Transverse colon (tissue), 4 donors: ENCODE measurements at places on chromosomes 5 and 9. TPM values are rescaled to one million over a fixed set of nuclear protein-coding genes. Genes with fewer than 3 reads are reported as not detected.

Gene DELE1
- total RNA-seq, result 92.6 TPM

Gene SGTB
- total RNA-seq, result 9.2 TPM

Gene FPGS
- total RNA-seq, result 51.4 TPM

DNA sequence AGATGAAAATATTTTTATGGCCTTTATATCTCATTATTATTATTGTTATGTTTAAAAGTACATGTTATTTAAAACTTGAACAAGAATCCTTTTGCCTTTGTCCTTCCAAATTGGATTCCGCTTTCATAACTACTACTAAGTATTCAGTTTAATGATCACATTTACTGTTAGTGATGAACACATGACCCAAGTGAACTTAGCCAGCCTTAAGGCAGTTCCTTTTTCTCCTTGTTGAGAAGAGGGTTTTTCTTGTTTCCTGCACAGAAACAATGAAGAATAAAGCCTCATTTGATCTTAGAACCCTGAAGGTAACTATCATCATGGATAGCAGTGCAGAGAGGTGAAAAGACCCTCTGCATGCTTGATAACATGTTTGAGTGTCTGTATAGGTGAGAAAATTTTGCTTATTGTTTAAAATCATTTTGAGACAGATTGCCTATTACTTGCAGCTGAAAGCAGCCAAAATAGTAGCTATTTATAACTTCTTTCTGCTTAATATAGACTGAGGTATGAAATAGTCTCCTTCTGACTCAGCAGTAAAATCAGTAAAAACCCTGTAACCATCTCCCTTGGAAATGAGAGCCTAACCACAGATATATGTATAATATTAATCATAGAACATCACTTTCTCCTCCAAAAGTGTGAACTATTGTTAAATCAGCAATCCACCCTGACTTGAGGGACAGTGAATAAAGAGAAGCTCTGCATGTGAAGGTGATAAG is 266.2 kb downstream of the SPATA31D1 start:
- H3K4me1 ChIP-seq, result no peaks in the 10 kb centered on the region
- H3K27ac ChIP-seq, result no peak overlapping the region
- no peaks in the 10 kb centered on the region for H3K27me3 ChIP-seq
- H3K4me3 ChIP-seq, result no peak overlapping the region
- no peak for DNase-seq

DNA sequence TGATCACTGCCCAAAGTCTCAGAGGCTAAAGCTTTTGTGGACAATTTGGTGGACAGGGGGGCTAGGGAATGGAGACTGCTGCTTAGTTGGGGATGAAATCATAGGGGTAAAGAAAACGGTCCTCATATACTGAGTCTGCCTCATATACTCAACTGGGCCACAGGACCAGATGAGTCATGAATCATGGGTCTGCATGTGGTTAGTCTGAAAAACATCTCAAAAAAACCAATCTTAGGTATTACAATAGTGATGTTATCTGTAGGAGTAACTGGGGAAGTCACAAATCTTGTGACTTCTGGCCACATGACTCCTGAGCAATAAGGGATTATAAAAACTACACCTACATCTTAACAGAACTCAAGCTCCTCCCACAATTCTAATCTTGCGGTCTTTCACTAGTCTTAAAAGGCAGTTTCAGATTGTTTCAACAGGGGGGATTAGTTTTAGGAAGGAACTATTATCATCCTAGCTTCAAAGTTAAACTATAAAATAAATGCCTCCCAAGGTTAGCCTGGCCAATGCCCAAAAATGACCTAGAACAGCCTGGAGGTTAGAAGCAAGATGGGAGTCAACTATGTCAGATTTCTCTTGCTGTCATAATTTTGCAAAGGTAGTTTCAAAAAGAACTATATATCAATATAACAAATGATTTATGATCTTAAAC is 17.5 kb downstream of the TMEM161B start:
- no peaks in the 10 kb centered on the region for H3K27me3 ChIP-seq
- H3K4me3 ChIP-seq, result no peak overlapping the region
- H3K4me1 ChIP-seq, result peaks cover 12% of the 10 kb centered on the region
- H3K36me3 ChIP-seq, result no peaks in the 10 kb centered on the region
- no peak overlapping the region for H3K27ac ChIP-seq

- H3K4me3 ChIP-seq, result no peak overlapping the region
- DNase-seq, result no peak
- no peaks in the 10 kb centered on the region for H3K27me3 ChIP-seq
- H3K27ac ChIP-seq, result no peak overlapping the region
Measured at GRCh38 chr9:123251324-123251723, 17.1 kb downstream of the STRBP start.

DNA sequence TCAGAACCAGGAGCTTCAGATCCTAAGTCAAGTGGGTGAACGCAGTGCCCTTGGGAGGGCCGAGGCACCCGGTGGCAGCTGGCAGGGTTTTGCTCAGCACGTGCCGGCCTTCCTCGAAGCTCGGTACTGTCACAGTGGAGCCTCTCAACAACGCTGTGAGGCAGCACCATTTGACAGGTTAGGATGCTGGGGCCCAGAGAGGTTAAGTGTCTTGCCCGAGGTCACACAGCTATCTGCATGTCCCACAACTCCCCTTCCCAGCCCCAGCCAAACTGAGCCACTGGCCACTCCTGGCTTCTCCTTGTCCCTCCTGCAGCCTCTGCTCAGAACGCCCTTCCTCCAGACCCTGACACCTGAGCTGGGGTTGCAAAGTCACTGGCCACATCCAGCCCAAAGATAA is 43.7 kb upstream of the RPL26L1 start:
- no peaks in the 10 kb centered on the region for H3K4me1 ChIP-seq
- no peak overlapping the region for H3K4me3 ChIP-seq
- no peak overlapping the region for H3K27ac ChIP-seq
- no peaks in the 10 kb centered on the region for H3K27me3 ChIP-seq
- peaks cover 12% of the 10 kb centered on the region for H3K36me3 ChIP-seq

GRCh38 chr5:110159202-110159601 is 469.5 kb downstream of the MAN2A1 start:
- H3K4me1 ChIP-seq, result no peaks in the 10 kb centered on the region
- H3K27me3 ChIP-seq, result no peaks in the 10 kb centered on the region
- no peaks in the 10 kb centered on the region for H3K36me3 ChIP-seq
- no peak overlapping the region for H3K27ac ChIP-seq
- H3K4me3 ChIP-seq, result no peak overlapping the region

DNA sequence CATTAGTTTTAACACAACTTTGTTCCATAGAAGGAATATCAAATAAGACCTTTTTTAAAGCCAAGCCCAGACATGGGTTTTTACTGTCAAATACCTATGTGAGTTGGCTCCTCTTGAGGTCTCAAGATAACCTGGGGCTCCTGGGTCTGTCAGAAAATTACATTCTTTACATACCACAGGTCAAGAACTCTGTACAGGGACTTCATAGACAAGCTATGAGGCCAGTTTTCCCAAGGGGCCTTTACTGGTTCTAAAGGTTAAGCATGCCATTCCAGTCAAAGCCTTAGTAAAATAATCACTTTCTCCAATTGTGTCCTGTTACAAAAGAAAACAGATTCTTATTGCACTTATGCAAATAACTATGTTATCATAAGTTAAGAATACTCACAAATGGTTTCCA is 15.5 kb upstream of the SMC2 start:
- H3K36me3 ChIP-seq, result no peaks in the 10 kb centered on the region
- no peaks in the 10 kb centered on the region for H3K4me1 ChIP-seq
- H3K27ac ChIP-seq, result no peak overlapping the region
- H3K4me3 ChIP-seq, result no peak overlapping the region

DNA sequence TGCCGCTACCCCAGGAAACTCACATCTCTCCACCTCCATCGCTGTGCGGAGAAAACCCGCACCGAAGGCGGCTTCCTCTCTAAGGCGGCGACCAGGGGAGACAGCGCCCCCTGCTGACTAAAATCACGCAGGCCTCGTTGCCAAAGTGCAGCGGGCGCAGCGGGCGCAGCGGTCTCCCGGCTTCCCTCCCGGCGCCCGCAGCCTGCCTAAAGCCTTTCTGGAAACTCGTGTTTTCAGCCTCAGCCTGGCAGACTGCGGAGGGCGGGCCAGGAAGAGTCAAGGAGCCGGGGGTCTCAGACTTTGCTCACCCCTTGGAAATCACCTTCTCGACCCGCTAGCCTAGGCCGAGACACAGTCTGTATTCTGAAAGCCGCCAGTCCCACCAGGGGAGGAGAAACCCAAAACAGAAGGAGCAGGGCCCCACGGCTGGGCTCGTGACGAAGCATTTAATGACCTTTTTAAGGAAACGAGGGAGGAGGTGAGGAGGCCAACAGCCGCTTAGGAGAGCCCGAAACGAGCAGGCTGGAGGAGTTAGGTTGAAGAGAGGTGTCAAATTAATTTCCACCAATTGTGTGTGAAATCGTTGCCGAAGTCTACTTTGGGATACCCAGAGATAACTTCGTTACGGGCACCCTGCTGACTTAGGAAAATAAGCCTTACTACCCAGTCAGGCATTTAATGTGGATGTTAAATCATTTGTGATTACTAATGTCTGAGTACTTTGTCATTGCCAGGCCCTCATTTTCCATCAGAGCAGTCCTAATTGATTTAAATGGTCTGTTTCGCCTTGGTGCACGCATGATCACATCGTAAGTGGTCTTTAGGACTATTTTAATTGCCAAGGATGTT is 7.3 kb upstream of the FOXB2 start:
- no peaks in the 10 kb centered on the region for H3K36me3 ChIP-seq
- H3K27ac ChIP-seq, result no peak overlapping the region
- H3K27me3 ChIP-seq, result peaks cover 100% of the 10 kb centered on the region
- peak; percentile 71 for DNase-seq
- H3K4me3 ChIP-seq, result no peak overlapping the region
- H3K4me1 ChIP-seq, result no peaks in the 10 kb centered on the region

DNA sequence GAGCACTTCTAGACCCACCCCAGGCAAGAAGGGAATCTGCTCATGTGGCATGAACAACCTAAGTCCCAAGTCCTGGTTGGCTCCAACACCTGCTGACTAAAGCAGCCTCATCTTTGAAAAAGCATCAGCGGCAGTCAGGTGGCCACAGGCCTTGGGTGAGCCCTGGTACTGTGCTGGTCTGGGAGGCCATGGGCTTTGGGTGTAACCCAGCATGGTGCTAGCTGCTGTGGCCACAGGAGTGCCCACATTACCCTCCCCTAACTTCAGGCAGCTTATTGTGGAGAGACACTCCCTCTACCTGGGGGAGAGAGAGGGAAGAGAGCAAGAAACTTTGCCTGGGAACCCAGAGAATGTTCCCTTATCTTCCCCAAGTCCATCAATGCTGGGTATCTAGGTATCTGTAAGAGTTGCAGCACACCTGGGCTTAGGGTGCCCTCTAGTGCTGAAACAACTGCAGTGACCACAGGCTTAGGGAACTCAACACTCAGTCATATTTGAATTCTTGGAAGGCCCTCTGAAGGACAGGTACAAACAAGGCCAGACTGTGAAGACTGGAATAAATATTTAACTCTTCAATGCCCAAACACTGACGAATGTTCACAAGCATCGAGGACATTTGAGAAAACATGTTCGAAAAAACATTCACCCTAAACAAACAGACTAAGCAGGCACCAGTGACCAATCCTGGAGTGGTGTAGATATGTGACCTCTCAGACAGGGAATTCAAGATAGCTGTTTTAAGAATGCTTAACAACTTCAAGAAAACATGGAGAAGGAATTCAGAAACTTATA is 69.9 kb upstream of the OR2K2 start:
- no peak overlapping the region for H3K27ac ChIP-seq
- H3K36me3 ChIP-seq, result no peaks in the 10 kb centered on the region
- H3K4me1 ChIP-seq, result no peaks in the 10 kb centered on the region
- no peaks in the 10 kb centered on the region for H3K27me3 ChIP-seq
- no peak overlapping the region for H3K4me3 ChIP-seq

DNA sequence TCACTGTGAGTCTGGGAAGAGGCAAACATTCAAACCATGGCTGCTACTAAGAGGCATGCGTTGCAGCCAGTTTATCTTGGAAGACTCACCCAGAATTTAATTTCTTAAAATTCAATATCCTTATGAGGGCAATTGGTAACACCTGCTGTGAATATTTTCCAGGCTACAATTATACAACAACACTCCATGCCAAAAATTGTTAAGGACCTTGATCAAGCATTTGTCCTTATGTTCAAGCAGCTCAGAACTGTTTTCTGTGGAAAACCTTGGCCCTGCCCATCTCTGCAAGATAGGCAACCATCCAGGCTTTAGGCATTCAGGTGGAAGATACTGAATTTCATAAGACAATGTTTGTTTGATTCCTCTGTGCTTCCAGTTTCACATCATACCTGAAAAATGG is 327.8 kb downstream of the FBXL7 start:
- no peaks in the 10 kb centered on the region for H3K4me1 ChIP-seq
- no peak overlapping the region for H3K4me3 ChIP-seq
- H3K36me3 ChIP-seq, result no peaks in the 10 kb centered on the region
- H3K27ac ChIP-seq, result no peak overlapping the region
- no peak for DNase-seq

- H3K4me1 ChIP-seq, result no peaks in the 10 kb centered on the region
- no peak for DNase-seq
- no peaks in the 10 kb centered on the region for H3K27me3 ChIP-seq
- H3K27ac ChIP-seq, result no peak overlapping the region
- no peaks in the 10 kb centered on the region for H3K36me3 ChIP-seq
Measured at GRCh38 chr9:88808019-88808656, 183.1 kb upstream of the S1PR3 start.

- no peak overlapping the region for H3K4me3 ChIP-seq
- no peak overlapping the region for H3K27ac ChIP-seq
- no peaks in the 10 kb centered on the region for H3K27me3 ChIP-seq
- peaks cover 37% of the 10 kb centered on the region for H3K4me1 ChIP-seq
- H3K36me3 ChIP-seq, result no peaks in the 10 kb centered on the region
Measured at GRCh38 chr5:177090813-177091212, 4.1 kb downstream of the FGFR4 start.

DNA sequence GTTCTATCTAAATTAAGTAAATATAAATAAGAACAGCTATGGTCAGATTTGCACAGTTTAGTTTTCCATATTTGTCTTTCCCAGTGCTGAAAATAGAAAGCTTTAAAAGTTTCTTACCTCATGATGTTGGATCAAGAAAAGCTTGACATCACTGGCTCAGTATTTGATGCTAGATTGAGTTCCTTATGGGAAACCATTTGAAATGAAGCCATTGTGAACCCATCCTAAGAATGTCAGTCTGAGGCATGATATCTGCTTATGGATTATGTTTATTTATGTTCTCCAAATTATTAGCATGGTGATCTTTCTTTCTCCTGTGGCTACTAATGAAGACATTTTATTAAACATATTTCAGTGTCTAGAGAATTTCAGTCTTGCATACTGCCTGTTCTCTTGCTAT is 143.0 kb downstream of the ADAMTSL1 start:
- no peaks in the 10 kb centered on the region for H3K4me1 ChIP-seq
- DNase-seq, result no peak
- no peaks in the 10 kb centered on the region for H3K27me3 ChIP-seq
- no peaks in the 10 kb centered on the region for H3K36me3 ChIP-seq
- H3K27ac ChIP-seq, result no peak overlapping the region

GRCh38 chr9:98121058-98121457 is 2.0 kb upstream of the TRIM14 start:
- H3K27ac ChIP-seq, result peak overlapping the region; percentile 94
- peaks cover 48% of the 10 kb centered on the region for H3K4me1 ChIP-seq
- H3K4me3 ChIP-seq, result no peak overlapping the region
- no peaks in the 10 kb centered on the region for H3K36me3 ChIP-seq
- peak; percentile 68 for DNase-seq
